ENCODE measurements at places on chromosomes 6 and 20.

- DNase-seq, result no peak
Measured at GRCh38 chr6:81552644-81553043, 199.8 kb downstream of the TENT5A start.

- DNase-seq, result no peak
Measured at GRCh38 chr6:103983860-103984259, 875.9 kb downstream of the HACE1 start.

DNA sequence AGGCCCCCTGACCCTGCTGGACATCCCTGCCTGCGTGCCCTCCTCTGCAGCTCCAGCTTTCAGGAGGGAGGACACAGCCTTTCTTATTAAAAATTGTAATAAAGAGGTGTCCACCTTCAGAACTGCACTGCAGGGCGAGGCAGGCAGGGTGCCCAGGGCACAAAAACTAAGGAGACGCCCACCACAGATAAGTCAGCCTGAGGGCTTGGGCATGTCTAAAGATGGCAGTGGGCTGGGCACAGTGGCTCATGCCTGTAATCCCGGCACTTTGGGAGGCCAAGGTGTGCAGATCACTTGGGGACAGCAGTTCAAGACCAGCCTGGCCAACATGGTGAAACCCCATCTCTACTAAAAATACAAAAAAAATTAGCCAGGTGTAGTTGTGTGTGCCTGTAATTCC, 7.0 kb upstream of the C20orf144 start:
- no peak for DNase-seq

- peak; percentile 57 for DNase-seq
Measured at GRCh38 chr6:53492860-53493634, 51.9 kb downstream of the GCLC start.

DNA sequence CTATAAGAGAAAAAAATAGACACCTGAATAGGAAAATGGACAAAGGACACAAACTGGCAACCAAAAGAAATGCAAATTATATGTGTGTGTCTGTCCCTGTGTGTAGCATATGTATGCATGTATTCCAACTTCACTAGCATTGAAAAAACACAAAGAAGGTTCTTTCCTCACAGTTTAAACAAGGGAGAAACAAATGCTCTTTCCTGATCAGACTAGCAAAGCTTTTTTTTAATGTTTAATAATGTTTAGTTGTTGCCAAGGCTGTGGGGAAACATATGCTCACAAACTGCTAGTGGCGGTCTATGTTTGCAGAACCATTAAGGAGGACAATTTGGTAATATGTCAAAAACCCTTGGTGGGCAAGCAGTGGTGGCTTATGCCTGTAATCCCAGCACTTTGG, 22.4 kb downstream of the SMLR1 start:
- no peak for DNase-seq

DNA sequence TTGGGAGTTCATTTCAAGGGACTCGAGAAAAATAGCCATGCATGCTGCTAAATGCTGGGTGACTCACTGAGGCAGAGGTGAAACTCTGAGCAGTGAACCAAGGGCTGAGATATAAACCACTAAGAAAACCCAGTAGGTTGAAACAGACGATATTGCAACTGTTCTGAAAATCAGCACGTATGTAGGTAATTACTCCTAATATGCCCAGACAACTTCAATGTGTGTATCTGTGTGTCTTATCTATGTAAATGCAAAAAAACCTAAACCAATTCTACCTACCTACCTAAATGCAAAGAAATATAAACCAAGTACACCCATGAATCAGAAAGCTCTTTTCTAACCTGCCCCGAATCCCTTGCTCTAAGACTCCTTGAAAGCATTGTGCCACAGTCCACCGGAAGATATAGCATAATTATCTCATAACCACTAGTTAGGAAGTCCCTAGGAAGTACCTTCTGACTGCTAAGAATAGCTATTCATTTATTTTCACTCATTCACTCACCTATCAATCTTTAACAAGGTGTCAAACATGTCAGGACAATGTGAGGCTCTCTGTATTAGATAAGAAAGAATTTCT, 458.7 kb upstream of the RUNX2 start:
- DNase-seq, result peak; percentile 6

GRCh38 chr6:158037021-158037420, 55.4 kb downstream of the SYNJ2 start:
- no peak for DNase-seq

DNA sequence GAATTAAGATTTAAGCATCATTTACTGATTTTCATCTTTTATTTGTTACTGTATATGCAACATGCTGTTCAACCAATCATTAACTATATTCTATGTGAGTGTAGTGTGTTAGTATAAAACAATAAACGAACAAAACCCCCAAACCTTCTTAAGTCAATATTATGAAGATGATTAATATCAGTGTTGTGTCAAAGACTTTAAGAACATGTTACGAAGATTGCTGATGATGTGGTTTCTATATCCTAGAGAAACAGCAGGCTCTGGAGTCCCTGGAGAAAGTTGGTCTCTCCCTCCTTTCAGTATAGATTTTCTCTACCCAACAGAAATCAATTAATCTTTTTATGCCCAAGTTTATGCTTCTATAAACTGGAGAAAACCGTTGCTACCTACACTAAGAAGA, 393.8 kb upstream of the HSF2 start:
- DNase-seq, result no peak

DNA sequence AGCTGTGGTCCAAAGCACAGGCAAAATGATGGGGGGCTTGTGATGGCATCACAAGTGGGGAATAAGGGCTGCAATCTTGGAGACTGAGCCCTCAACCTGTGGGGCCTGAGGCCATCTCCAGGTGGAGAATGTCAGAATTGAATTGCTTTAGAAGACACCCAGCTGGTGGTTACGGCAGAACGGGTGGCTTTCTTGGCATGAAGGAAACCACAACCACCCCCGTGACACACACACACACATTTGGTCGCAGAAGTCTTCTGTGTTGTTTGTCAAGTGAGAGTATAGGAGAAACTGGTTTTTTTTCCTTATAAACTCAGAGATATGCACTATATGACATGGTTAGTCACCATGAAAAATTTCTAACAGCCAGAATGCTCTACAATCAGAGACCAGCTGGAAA, 139.5 kb upstream of the CDH4 start:
- no peak for DNase-seq

- DNase-seq, result no peak
Measured at GRCh38 chr20:6954219-6954618, 186.7 kb downstream of the BMP2 start.

GRCh38 chr6:155303361-155303870, 10.9 kb downstream of the TFB1M start:
- no peak for DNase-seq

GRCh38 chr6:22145376-22145775, 151.5 kb downstream of the PRL start:
- DNase-seq, result no peak
